ENCODE measurements at places on chromosomes 12 and 14.

DNA sequence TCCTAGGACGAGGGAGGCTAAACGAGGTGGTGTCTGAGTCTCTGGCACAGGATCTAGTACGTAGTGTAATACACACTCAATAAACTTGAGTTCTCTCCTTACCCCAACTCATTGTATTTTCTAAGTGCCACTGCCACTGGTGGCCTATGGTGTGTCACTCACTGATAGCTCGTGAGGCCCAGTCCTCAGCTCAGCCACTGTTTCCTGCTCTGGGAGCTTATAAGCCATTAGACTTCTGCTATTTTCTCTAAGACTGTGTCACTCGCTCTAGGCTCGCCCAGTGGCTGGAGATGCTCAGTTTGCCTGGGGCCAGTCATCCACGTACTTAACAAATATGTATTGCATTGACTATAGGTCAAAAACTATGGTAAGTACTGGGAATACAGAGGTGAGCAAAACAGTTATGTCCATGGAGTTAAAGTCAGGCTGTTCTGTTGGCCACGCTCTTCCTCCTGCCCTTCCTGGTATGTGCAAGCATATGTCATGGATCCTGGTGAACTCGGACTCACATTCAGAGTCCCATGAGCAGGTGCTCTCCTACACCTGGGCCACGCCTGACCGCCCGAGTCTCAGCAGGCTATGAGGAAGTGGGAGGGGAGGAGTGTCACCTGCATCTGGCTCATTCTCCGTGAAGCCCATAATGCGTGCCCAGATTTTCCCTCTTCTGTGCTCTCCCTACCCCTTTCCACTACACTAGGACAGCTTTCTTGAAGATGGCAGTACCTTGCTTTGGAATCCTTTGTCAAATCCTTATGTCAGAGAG is 41.6 kb downstream of the DEGS2 start:
- DNase-seq, result no peak

- DNase-seq, result no peak
Measured at GRCh38 chr12:94628369-94628768, 22.0 kb downstream of the TMCC3 start.

- no peak for DNase-seq
Measured at GRCh38 chr12:116803013-116803736, 65.1 kb downstream of the RNFT2 start.

DNA sequence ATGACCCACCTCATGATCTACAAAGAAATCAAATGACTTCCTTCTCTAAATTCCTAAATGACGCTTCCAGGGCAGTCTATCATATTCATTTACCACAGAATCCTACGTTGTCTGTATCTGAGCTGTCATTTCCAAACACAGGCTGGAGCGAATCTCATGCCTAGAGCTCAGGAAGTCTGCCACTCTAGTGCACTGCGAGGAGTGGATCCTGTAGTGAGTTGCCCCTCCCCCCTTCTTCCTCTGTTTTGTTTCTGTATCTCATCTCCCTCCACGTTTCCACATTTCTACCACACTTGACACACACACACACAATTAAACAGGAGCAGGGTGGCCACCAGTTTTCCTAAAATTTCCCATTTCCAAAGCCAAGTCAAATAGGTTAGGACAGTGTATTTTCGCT is 415.4 kb upstream of the PRICKLE1 start:
- DNase-seq, result no peak

All from CD4-positive, CD25-positive, alpha-beta regulatory T cell (primary cell).